CD4-positive, alpha-beta T cell treated with Interleukin-12 subunit alpha and Interleukin-12 subunit beta, for 1 hour (primary cell): ENCODE measurements at places on chromosomes 6 and 20.

GRCh38 chr6:108492131-108492766 lies 68.5 kb upstream of the FOXO3 start:
- DNase-seq = peak; percentile 23

- DNase-seq = no peak
These were observed 9.1 kb downstream of the RSPO4 start for GRCh38 chr20:992801-993535.

GRCh38 chr6:117906958-117907600 lies at the start of gene SLC35F1:
Gene SLC35F1, plus strand, starts transcription at chr6:117907264.
- DNase-seq = no peak

GRCh38 chr6:107144666-107145065 lies 29.4 kb upstream of the BEND3 start:
- DNase-seq = no peak

DNA sequence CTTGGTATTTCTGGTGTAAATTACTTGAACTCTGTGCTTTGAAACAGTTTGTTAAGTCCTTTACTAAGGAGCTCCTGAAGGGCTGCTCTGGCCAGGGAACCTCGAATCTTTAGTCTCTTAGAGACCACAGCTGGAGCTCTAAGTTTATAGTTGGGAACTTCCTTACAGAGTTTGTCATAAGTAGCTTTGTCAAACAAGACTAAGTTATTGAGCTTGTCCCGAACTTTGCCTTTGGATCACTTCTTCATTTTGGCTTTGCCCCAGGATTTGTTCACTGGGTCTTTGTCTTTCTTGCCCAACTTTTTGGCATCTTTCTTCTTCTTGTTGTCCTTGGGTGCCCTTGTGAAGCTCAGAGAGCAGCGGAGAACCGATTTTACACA lies 64.8 kb downstream of the FAM50B start:
- DNase-seq = no peak

DNA sequence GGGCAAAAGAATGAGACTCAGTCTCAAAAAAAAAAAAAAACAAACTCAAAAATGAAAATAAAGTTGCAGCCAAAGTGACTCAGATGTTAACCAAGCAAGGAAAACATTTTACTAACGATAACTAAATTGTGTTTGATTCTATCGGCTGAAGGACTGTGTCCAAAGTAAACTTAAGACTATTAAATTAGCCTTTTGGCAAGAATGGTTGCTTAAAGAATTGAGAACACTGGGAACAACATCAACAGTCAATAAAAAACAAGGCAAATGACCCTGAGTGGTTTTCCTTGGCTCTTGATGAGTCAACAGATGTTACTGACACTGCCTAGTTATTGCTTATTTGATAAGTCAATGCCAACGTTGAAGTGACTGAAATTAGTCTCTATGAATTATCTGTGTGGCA lies 36.7 kb downstream of the POU3F2 start:
- DNase-seq = no peak

DNA sequence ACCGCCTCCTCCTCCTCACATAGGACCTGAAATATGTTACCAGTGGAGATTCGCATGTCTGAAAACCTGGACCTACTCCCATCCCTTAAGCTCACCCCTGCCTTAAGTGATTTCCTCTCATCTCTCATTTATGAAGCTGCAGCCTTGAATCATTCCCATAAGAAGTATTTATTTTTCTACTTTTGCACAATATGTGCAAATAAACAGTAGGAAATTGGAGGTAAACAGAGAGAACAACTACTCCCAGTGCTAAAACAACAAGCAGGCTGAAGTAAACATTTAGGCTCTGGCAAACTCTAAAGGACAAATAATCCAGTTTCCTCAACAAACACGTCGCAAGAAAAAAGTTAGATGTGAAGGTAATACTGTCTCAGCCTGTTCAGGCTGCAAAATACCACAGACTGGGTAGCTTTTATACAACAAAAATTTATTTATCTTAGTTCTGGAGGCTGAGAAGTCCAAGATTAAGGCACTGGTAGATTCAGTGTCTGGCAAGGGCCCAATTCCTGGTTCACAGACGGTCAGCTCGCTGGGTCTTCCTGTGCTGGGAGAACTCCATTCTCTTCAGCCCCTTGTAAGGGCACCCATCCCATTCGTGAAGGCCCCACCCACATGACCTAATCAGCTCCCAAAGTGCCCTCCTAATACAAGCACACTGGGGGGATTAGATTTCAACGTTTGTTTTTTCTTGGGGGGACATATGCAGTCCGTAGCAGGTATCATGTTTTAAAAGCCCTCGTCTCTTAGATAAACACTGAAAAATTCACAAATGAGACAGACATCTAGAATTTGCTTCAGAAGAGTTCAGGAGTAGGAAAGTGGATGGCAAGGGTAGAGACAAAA lies 15.6 kb downstream of the SPATA2 start:
- DNase-seq = no peak

- peak; percentile 42 for DNase-seq
These were observed 50.6 kb upstream of the FBXO30 start for GRCh38 chr6:145865175-145865574.

DNA sequence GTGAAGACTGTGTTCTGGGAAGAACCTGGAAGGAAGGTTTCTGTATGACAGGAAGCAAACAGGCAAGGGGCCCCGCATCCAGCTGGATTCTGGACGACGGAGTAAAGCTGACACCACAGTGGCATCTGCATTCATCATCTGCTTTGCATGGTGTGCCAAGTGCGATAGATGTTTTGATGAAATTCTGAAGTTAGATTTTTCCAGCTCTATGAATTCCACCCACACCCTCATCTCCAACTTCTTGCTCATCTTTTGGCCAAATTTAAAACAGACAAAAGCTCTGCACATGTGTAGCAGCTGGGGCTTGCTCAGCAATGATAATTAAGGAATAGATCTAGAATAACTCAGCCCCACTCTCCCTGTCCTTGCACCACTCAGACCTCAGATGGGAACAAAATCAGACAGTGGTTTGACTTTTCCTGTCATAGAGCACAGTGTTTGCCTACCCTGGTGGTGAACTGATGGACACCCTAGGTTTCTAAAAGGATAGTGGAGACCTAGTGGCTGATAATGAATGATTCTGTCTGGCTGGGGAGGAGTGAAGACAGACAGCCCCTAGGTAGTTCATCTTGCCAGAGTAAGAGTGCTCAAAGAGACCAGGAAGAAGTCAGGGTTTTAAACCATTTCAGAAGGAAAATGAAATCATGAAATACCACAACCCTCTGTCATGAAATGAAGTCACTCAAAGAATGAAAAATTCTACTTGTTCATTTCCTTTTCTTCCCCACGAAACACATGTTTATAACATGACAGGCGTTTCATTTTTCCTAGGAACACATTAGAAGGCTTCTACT lies 85.8 kb downstream of the BCAS1 start:
- DNase-seq = no peak

DNA sequence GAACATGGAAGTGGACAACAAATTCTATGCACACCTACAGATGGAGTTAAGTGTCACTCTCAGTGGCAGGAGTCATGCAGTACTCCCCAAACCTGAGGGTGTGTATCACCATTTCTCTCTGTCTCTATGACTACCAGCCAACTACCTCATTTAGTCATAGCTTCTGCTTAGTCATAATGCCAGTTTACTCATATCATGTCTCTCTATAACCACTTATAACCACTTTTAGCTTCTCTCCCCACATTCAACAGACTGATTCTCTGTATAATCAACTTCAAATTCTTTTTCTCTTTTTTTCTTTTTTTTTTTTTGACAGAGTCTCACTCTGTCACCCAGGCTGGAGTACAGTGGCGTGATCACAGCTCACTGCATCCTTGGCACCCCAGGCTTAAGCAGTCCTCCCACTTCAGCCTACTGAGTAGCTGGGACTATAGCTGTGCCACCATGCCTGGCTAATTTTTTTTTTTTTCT lies 13.8 kb upstream of the GTF3C6 start:
- DNase-seq = peak; percentile 40

DNA sequence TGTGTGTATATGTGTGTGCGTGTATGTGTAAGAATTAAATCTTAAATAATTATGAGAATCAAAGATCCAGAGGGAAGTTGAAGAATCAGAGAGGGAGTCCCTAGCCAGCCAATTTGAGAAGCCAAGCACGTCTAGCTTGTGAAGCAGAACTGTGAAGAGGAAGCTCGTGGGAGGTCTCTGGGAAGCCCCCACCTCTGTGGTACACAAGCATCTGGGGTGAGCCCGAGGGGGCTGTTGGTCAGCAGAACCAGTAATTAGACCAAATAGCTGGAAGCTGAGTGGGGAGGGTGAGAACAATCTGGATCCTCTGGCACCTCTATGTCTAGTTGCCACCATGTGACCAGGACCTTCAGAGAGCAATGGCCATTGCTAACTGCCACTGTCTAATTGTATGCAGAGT lies 310.0 kb upstream of the PRND start:
- no peak for DNase-seq

DNA sequence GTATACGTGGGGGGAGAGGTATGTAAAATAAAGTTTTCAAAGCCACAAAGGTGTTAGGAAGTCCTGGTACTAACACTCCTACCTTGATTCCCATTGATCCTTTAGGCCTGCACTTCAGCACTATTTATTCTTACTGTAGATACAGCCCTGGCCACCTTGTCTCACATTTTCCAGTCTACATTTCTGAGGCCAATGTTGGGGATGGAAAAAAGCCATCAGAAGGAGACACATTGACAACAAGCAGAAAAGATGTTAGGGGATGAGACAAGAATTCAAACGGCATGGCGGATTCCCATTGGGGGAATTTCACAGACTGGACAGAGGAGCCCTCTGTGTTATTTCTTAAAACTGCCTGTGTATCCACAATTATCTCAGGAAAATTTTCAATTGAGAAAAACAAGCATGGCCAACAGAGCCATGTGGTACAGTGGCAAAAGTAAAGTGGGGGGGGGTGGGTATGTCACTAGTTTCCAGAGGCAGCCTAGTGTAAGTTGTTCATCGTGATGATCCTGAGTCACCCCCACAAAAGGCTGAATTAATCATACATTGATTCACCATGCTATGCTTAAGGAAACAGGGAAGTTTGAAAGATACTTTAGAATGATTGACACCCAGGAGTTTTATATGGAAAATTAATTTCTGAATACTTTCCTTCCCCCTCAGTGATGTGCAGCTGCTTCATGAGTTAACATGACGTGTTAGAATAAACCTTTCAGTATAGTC lies 40.5 kb downstream of the RREB1 start:
- DNase-seq = no peak

DNA sequence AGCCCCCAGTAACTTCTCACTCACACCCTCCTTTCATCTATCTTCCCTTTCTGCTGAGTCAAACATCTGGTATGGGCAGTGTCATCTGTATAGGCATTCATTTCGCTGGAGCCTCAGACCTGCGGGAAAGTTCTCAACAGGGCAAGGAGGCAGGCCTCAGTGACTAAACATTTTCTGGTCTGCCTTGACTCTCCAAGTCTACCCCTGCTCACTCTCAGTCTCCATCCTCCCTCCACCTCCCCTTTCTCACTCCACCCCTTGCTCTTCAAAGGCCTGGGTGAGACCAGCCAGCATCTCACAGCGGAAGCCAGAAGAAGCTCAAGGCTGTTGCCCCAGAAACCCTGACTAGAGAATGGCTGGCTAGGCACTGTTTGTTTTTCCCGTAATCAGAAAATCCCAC lies 105.0 kb upstream of the BEND6 start:
- no peak for DNase-seq

DNA sequence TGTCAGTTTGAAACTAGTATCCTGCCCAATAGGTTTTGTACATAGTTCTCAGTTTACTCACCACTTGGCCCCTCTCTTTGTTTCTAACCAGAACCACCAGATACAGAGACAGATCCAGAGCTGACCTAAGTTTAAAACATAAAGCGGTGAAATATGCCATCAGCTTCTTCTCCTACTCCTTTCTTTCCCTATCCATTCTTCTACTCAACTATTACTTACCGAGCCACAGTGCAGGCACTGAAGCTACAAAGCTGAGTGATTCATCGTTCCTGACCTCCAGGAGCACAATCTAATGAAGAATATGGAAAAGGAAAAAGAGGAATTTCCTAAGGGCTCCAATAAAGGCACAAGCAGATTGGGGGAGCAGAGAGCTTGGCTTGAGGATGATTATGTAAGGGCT lies 286.0 kb downstream of the FOXC1 start:
- DNase-seq = no peak
